BE2C (cell line): ENCODE measurements at places on chromosomes 2 and 18.

DNA sequence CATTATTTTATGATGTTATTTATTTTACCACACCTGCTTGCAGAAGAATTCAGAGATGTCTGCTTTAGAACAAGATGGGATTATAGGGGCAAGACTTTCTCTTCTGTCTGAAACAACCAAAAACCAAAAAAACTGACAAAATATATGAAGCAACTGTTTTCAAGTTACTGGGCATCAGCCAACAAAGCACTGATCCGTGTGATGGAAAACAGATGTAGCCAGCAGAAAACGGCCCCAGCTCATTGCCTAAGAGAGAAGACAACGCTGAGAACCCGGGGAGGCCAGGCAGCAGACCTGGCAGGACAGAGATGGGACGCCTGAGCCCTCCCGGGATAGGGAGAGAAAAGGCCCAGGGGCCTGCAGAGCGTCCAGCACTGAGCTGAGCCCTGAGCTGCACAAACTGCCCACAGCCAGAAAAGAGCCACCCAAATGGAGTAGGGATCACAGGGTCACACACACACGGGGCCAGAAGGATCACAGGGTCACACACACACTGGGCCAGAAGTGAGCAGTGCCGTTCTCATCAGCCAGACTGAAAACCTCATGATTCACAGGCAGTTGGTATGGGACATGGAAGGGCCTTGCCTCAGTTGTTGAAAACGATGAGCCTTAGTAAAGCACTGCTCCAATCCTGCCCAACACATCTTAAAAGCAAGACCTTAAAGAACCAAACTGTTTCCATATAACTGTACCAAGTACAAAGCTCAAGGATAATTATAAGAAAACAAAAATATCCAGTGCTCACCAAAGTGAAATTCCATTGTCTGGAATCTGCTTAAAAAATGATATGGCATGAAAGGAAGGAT, 12.1 kb downstream of the PXDN start:
- peak; percentile 58 for DNase-seq

GRCh38 chr2:180442860-180443644, 436.0 kb upstream of the CWC22 start:
- no peak for DNase-seq

DNA sequence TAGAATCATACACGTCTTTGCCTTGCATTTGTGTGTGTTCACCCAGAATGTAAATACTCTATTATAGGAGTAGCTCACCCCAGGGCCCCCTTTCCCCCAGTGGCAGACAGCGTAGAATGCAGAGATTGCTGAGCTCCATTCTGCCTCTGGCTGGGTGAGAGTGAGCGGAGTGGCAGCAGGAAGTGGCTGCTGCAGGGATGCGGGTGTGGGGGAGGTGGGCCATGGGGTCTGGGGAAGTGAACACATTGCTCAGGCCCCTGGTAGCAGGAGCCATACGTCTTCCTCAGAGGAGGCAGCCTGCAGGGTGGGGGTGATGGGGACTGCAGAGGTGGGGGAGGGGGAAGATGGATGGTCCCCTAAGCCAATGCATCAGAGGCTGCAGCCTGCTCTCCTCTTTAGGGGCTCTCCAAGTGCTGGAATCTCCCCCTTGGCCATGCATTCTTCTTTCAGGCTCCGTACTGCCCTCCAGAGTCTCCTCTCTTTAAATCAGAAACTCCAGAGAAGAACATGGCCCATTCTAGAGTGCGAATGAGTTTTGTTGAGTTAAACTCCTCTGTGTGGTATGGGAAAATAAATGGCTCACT, 72.2 kb downstream of the CELF4 start:
- DNase-seq: no peak

DNA sequence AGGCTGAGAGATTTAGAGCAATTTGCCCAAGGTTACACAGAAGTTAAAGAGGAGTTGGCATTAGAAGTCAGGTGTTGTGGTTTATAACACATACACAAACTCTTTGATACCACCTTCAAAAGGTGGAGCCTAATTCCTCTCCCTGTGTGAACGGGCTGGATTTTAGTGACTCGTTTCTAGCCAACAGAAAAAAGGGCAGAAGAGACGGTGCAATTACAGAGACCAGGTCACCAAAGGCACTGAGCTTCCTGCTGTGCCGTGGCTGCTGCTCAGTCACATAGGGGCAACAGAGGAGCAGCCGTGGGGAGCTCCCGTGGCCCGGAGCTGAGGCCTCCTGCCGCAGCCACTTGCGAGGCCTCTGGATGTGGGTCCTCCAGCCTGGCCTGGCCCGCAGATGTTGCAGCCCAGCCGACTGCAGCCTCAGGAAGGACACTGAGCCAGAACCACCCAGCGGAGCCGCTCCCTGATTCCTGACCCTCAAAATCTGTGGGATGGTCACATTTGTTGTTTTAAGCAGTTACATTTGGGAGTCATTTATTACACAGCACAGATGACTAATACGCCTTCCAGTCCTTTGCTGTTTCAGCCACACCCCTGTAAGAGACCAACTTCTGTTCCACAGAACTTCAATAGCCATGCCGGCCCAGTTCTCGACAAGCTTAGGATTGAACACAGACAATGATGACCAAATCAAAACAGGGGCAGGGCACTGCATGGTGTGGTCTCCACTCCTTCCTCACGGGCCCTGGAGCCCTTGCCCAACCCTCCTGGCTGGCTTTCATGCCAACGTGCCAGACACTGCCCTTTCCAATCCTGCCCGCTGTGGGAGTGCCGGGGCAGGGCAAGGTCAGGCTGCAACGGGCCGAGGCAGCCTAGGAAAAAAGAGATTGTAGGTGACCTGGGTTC, 17.1 kb downstream of the EDAR start:
- no peak for DNase-seq

DNA sequence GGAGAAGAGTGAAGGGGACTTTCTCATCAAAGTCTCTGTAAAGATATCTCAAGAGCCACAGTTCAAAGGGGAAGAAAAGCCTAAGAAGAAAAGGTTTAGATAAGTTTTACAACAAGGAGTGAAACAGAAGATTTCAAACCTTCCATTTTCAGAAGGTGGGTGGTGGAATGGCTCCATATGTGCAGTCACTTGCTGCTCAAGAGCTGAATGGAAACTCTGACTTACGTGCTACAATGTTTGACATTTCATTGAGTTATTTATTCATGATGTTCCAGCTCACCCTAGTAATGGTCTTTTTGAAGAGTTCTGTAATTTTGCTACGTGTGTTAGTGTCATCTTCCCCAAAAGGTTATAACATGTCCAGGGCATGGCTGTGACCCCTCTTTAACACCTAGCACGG, 21.7 kb downstream of the LCT start:
- DNase-seq: no peak

DNA sequence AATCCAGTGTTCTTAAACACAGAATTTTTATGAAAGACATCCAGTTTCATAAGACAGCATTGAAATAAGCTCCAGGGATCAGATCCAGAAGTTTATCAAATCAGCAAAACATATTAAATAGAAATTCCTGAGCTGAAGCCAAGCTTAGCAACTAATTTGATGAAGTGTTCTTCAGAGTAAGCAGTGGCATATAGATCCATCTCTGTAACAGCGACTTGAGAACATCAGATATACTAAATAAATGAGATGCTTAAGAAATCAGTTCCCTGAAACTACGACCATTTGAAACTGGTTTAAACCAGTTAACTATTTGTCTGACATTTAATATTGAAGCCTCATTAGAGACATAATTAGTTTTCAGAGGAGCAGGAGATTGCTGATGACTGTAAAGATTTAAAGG, 34.1 kb downstream of the PPP1R1C start:
- DNase-seq: no peak

DNA sequence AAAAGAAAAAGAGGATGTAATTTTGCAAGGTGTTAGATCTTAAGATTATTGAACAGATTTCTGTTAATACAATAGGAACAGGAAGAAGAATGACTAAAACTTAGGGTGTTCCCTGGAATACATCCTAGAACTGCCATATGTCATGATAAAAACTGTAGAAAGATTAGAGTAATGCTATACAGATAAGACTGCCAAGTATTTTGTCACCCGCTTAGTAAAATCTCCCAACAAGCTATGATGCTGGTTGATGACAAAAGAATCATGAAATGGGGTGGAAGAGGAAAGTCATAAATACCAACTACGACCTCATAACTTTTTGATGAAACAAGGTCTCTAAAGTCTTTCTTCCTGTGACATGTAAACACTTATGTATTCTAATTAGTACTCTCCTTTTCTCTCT, 163.6 kb upstream of the COL3A1 start:
- DNase-seq: no peak

GRCh38 chr2:86201671-86202335, 2.5 kb downstream of the MRPL35 start:
- no peak for DNase-seq

DNA sequence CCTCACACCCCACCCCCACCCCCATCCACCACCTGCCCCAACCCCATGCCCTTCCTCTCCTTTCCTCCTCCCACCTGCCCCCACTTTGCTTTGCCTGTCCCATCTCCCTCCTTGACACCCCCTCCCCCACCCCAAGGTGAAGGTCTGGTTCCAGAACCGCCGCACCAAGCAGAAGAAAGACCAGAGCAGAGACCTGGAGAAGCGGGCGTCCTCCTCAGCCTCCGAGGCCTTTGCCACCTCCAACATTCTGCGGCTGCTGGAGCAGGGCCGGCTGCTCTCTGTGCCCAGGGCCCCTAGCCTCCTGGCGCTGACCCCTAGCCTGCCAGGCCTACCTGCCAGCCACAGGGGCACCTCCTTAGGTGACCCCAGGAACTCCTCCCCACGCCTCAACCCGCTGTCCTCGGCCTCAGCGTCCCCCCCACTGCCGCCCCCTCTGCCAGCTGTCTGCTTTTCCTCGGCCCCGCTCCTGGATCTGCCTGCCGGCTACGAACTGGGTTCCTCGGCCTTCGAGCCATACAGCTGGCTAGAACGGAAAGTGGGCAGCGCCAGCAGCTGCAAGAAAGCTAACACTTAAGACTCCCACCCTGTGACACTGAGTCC, 3.0 kb upstream of the ATP6V1B1 start:
- DNase-seq: no peak

DNA sequence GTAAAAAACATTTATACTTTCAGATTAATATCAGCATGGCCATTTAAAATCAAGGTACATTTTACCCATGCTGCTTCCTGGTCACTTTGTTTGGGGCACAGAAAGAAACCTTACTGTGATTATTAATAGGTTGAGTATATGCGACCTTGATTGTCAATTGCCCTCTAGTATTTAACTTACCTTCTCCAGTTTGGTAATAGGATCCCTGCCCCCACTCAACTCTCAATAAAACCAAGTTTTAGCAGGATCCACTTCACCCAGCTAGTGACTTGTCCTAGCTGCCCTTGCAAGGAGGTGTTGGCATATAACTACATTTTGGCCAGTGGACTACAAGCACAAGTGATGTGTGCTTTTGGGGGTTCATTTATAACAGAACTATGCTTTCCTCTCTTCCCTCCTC, 34.3 kb downstream of the FANCL start:
- no peak for DNase-seq

GRCh38 chr2:201126308-201127151, 10.6 kb downstream of the CFLAR start:
- no peak for DNase-seq

DNA sequence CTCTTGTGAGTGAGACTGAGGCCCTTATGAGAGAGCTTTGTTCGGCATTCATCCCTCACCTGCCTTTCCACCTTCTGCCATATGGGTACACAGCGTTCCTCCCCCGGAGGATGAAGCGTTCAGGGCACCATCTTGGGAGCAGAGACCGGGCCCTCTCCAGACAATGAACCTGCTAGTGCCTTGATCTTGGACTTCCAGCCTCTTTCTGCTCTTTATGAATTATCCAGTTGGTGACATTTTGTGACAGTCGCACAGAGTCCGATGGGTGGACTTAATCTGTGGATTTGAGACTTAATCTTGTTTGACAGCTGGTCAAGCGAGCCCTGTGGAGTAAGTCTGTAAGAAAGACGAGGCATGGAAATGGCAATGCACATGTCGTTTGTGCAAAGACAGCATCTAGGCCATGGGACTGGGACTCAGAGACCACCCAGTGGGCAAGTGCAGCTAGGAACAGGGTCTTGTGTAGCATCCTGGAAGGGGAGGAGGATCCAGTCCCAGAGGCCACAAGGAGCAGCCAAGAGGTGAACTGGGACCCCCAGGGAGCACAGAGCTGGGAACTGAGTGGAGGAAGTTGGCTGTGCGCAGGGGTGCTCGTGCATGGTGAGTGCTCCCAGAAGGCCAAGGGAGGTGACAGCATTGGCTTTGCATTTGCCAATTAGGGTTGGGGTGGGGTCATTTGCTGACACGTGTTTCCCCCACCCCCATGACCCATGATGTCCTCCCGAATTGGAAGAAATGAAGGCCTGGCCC, 69.5 kb upstream of the HDAC4 start:
- DNase-seq: no peak
